ENCODE measurements at places on chromosomes 2 and 18.

- DNase-seq: no peak
These were observed 206.8 kb upstream of the FOSL2 start for GRCh38 chr2:28185891-28186290.

DNA sequence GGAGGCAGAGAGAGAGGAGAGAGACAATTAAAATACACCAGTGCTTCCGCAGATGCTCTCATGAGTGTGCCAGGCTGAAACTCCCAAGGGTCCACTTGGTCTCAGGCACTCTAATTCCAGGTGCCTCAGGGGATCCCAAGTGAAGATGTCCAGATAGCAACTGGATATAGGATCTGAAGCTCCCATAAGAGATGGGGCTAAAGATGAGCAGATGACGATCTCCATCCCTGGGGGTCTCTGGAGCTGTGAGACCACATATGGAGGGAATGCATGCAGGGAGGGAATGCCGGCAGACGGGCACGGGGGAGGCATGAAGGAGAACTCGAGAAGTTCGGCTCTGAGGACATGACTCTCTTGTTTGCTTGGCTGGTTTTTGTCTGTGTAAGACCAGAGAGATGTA lies 223.7 kb upstream of the RAB6C start:
- no peak for DNase-seq

GRCh38 chr2:54876764-54877163 lies 153.3 kb downstream of the EML6 start:
- no peak for DNase-seq

- no peak for DNase-seq
These were observed 135.1 kb downstream of the NFATC1 start for GRCh38 chr18:79530821-79531220.

DNA sequence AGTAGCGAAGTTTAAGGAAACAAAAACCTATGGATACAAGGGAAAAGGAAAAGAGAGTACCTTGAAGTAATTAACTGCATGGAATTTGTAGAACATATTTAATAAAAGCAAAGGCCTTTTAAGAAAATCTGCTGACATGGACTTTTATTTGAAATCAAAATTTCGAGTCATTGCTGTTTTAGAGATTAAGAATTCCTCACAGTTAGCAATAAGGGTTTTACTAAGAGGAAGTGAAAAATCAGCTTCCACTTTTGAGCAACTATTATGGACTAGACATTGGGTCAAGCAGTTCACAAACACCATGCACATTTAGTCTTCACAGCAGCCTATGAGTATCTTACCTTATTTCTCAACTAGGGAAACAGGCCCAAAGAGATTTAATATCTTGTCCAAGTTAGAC lies 876.3 kb downstream of the BCL11A start:
- DNase-seq: no peak

- no peak for DNase-seq
These were observed 363.5 kb upstream of the TNP1 start for GRCh38 chr2:217223222-217223930.

- DNase-seq: no peak
These were observed 569.3 kb downstream of the DPP10 start for GRCh38 chr2:115011721-115012120.

- DNase-seq: no peak
These were observed 443.2 kb upstream of the SPHKAP start for GRCh38 chr2:228624733-228625132.

GRCh38 chr2:121904656-121905055 lies 149.2 kb downstream of the TSN start:
- no peak for DNase-seq

GRCh38 chr2:102143450-102143985 lies 972 bp downstream of the IL1R1 start:
- DNase-seq: no peak

DNA sequence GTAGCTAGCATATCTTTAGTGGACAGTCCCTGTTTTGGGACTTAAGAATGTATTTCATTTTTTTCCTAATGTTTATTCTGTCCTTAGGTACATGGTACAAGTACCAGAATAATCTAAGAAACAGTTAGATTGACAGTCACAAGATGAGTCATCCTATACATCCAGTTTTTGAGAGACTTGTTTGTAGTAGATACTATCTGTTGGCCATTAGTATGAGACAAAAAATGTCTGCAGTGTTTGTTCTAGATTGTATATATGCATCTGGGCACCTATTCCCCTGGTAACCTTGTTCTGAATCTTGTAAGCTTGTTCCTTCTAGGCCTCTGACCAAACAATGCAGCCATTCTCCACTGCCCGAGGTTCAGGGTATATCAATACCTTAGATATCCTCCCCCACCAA lies 1343.5 kb downstream of the SUCLG1 start:
- DNase-seq: no peak

GRCh38 chr2:177612659-177613058 lies 220.1 kb downstream of the AGPS start:
- no peak for DNase-seq

DNA sequence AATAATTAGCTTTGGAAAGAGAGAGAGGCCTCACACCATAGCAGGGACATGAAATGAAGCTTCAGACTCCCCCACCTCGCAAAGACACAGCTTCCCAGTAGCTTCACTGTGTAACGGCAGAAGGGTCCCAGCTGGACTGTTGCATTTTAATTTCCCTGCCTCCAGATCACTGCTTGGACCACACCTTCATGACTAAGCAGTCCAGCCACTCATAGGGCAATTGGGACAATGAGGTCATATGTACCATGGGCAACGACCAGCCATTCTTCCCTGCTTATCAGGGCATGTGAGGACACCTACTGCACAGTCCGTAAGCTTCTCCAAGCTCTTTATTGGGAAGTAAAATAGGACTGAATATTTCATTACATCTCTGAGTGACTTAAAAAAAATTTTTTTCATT lies 183.0 kb downstream of the MREG start:
- DNase-seq: no peak

- no peak for DNase-seq
These were observed 84.1 kb upstream of the NABP1 start for GRCh38 chr2:191593622-191594385.

- no peak for DNase-seq
These were observed 107.3 kb upstream of the SLC8A1 start for GRCh38 chr2:40559175-40559574.

DNA sequence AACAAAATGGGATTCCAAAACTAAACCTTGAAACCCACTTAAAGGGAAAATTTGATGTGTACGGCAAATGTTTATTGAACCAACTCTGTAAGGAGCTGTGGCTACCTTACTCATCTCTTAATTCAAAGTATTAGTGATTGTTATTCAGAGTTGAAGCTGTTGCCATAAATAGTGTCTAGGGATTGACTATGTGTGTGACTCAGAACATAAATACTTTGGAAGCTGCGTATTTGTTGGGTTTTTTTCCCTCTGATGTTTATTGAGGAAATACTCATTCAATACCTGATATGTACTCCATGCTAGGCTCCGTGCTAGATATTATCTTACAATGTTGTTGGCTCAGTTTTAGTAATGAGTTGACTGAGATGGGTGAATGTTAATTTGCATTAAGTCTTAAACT lies 90.4 kb downstream of the PTRHD1 start:
- no peak for DNase-seq
